ENCODE measurements at places on chromosomes 5 and 9.

- no peak for DNase-seq
Observed at GRCh38 chr9:89743573-89744254, 138.9 kb downstream of the GADD45G start.

- no peak for DNase-seq
Observed at GRCh38 chr9:16304301-16304700, 566.2 kb downstream of the BNC2 start.

DNA sequence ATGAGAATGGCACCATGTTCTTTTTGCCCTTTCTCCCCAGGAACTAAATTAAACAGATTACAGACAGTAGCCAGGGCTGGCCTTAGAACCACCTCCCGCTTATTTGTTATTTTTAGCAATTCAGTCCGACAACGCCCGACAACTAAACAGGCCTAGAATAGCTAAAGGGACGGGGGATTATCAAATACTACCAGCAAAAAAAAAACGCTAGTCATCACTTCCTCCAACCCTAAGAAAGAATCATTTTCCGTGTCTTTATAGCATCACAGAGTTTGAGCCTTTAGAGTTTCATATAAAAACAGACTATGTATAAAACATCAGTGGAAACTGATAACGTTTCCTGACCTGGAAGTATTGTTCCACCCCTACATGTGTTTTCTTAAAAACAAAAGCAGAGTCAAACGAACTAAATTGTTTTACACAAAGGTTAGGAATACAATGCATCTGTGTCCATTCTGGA is 35.3 kb downstream of the PFDN1 start:
- no peak for DNase-seq

DNA sequence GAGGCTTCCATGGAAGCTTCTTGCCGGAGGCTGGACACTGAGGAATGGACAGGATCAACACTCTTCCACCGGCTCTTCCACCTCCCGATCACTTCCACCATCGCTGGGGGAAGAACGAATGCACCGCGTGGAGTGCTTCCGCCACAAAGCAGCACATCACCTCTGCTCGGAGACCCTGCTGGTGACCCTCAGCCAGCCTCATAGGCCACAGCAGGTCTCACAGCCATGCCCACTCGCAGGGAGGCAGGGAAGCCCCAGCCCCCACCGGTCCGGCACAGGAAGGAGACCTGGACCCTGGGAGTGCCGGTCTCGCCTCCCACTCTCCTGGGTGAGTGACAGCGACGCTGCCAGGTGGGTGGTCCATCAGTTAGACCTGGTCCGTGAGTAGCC is 4.7 kb downstream of the MRPL36 start:
- DNase-seq, result no peak

- DNase-seq, result peak; percentile 79
Observed at GRCh38 chr5:143147902-143148301, 255.6 kb downstream of the NR3C1 start.

GRCh38 chr5:170482511-170482910 is 21.3 kb upstream of the KCNIP1 start:
- peak; percentile 52 for DNase-seq

DNA sequence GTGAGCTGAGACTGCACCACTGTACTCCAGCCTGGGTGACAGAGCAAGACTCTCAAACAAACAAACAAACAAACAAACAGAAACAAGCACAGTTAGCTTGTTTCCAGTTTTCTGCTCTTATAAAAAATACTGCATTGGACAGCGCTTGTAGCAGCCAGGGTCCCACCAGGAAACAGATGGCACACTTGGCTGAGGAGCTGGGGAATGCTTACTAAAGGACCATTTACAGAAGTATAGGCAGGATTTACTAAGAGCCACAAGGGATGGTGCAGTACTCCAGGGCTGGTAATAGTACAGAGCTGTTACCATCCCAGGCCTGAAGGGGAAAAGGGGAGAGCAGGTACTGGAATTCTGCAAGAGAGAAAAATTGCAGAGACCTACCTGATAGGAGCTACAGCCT is 5.2 kb upstream of the ANKS6 start:
- no peak for DNase-seq

DNA sequence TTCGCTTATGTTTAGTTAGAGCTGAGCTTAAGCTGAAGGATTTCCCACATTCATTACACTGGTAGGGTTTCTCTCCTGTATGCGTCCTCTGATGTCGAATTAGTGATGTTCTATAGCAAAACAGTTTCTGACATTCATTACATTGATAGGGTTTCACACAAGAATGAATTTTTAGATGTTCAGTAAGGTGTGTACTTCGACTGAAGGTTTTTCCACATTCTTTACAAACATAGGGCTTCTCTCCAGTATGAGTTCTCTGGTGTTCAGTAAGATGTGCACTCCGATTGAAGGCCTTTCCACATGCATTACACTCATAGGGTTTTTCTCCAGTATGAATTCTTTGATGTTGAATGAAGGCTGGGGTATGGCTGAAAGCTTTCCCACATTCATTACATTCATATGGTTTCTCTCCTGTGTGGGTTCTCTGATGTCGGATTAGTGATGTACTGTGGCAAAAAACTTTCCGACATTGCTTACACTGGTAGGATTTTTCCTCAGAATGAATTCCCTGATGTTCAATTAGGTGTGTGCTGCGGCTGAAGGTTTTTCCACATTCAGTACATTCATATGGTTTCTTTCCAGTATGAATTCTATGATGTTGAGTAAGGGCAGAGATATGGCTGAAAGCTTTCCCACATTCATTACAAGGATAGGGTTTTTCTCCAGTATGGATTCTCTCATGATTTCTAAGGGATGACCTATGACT is 14.6 kb downstream of the ZNF883 start:
- DNase-seq, result no peak

GRCh38 chr5:6376974-6377520 is 1.3 kb downstream of the MED10 start:
- DNase-seq, result peak; percentile 21

GRCh38 chr9:124309667-124310084 is 51.9 kb downstream of the NEK6 start:
- DNase-seq, result peak; percentile 95

DNA sequence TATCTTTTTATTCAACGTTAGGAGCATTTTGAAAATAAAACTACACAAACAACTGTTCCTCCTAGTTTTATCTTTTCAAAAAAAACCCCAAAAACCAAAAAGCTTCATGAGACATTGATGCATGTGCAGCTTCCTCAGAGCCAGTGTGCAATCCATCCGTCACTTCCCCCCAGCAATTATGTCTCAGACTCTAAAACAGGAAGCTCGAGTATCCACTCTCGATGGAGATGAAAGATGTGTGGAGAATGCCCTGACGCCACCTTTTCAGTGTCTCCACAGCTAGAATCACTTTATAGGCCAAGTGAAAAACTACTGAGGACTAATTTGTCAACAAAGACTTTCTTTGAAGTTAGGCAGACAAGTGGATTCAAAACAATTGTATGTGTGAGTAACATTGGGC is 408.9 kb upstream of the SMARCA2 start:
- no peak for DNase-seq

DNA sequence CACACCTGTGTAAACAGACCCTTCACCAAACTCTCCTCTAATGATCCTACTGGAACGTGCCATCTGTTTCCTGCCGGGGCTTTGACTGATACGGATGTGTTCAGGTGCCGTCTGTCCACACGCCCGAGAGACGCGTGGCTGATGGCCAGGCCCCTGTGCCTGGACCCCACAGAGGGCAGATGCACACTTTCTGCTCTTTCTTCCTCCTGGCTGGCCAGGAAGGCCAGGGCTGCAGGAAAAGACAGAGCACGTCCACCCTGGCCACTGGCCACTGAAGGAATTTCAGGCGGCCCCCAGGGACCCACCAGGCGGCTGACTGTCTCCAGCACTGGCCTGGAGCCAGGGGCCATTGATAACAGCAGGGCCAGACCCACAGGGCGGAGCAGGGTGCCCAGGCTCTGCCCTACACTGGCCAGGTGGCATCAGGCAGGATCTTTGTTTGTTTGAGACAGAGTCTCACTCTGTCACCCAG is 3.6 kb upstream of the ENG start:
- no peak for DNase-seq

- DNase-seq, result no peak
Observed at GRCh38 chr9:122076773-122077172, 16.3 kb downstream of the TTLL11 start.

GRCh38 chr5:115807654-115808052 is 8.8 kb downstream of the CDO1 start:
- no peak for DNase-seq

DNA sequence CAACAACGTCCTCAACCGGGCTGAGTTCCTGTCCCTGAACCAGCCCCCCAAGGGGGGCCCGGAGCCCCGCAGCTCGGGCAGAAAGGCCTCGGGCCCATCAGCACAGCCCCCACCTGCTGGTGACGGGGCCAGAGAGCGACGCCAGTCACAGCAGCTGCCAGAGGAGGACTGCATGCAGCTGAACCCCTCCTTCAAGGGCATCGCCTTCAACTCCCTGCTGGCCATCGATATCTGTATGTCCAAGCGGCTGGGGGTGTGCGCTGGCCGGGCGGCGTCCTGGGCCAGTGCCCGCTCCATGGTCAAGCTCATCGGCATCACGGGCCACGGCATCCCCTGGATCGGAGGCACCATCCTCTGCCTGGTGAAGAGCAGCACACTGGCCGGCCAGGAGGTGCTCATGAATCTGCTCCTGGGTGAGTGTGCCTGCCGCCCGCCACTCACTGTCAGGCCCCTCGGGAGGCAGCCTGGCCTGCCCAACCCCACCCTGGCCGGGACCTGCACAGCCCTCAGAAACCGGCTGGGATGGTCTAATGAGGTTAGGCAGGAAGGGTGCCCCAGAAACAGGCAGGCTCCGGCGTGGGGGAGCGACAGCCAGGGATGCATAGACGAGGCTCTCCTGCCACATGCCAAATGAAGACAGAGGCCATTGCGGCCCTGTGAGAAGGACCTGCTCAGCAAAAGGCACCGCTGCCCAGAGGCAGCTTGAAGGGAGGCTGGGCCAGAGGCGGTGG is 678 bp downstream of the PLPP7 start:
- DNase-seq, result no peak

- DNase-seq, result no peak
Observed at GRCh38 chr9:18683312-18683711, 209.4 kb downstream of the ADAMTSL1 start.

DNA sequence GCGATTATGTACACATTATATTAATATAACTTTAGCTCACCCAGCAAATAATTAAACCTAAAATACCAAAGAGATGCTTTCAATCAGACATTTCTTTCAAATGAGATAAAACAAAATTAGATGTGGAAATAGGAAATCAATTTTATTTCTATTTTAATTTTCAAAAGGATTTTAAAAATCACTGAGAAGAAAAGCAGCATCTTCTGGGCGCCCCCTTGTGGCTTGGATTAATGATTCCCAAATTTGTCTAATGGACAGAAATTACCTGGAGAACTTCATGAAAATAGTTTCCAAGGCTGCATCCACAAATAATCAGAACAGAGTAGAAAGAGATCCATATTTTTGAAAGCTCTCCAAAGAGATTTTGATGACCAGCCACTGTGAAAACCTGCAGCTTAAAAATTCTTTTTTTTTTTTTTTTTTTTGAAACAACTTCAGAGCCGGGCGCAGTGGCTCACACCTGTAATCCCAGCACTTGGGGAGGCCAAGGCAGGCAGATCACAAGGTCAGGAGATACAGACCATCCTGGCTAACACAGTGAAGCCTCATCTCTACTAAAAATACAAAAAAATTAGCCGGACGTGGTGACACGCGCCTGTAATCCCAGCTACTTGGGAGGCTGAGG is 50.9 kb upstream of the CEMIP2 start:
- DNase-seq, result peak; percentile 36

GRCh38 chr9:34610434-34611206 is 1.3 kb downstream of the RPP25L start:
- no peak for DNase-seq

DNA sequence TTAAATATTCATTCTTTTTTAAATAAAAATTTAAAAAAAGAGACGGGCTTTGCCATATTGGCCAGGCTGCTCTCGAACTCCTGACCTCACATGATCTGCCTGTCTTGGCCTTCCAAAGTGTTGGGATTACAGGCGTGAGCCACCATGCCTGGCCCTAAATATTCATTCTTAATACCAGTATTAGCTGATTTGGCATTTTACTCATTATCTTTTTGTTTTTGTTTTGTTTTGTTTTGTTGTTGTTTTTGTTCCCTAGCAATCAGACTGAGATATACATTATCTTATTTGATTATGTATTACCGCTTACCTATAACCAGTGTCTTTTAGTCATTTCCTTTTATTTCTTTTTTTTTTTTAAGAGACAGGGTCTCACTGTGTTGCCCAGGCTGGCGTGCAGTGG is 37.9 kb downstream of the RNF44 start:
- DNase-seq, result no peak

GRCh38 chr5:108259306-108259705 is 122.6 kb downstream of the FBXL17 start:
- DNase-seq, result peak; percentile 20

GRCh38 chr9:84669288-84670137 is at the start of gene NTRK2:
Gene NTRK2 (plus strand): TSS chr9:84669729. CDS start chr9:84670749, 1,020 bp downstream.
- DNase-seq, result peak; percentile 32

DNA sequence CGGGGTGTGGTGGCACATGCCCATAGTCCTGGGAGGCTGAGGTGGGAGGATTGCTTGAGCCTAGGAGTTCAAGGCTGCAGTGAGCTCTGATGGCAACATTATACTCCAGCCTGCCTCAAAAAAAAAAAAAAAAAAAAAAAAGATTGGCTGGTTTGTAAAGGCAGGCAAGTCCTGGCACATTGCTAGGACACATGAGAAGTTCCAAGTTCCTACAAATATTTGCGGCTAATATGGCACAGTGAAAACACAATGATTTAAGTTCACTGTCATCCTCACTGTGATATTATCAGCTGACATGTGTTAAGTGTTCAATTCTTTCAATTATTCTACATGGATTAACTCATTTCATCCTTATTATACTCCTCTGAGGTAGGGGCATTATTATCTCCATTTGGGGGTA is 20.1 kb downstream of the TMEM268 start:
- DNase-seq, result no peak
